ENCODE measurements at places on chromosomes 12 and 14.

DNA sequence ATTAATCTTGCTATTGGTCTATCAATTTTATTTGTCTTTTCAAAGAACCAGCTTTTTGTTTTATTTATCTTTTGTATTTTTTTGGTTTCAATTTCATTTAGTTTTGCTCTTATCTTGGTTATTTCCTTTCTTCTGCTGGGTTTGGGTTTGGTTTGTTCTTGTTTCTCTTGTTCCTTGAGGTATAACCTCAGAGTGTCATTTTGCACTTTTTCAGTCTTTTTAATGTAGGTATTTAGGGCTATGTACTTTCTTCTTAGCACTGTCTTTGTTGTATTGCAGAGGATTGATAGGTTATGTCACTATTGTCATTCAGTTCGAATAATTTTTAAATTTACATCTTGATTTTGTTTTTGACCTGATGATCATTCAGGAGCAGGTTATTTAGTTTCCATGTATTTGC, 92.7 kb upstream of the DCD start:
- DNase-seq: no peak

- DNase-seq: no peak
Measured at GRCh38 chr14:50303744-50304471, 8.1 kb downstream of the L2HGDH start.

DNA sequence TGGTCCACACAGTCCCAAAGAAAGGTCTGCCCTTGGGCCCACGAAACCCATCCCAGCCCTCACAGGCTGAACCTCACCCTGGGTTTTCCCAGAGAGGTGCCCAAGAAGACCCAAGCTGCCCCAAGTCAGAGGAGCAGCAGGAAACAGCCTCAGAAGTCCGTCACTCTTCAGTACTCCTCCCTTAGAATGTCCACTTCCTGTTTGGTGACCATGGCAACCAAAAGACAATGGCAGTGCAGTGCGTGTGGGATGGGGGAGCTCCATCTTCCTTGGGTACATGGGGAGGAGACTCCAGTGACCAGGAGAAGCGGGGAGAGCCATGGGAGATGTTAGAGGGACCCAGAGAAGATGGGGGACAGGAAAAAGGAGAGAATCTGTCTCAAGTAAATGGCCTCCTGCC, 11.3 kb downstream of the SELPLG start:
- no peak for DNase-seq

DNA sequence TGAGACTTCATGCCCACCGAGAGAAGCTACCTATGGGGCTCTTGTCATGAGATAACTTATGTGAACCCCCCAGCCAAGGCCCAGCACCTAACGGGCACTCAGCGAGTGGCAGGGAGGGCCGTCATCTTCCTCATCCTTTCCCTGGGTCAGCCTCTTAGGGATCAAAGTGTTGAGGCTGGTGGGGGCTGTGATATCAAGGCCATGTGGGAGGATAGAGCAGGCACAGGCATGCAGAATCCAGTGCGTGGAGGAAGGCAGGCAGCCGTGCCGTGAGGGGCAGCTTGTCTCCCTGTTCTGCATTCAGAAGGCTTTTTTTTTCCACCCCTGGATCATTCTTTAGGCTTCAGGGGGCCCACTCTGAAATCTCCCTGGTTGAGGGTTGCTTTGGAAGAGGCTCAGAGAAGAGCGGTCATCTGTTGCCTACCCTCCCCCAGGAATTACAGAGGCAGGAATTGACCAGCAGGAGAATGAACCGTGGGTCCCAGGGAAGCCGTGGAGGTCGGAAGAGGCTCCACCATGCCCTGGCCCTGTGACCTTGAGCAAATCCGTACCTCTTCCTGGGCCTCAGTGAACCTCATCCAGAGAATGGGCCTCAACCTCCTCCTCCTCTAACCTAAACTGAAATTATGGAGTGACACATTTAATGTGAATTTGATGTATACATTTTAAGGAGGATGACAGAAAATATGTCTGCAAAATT, 62.8 kb downstream of the BEGAIN start:
- DNase-seq: no peak

GRCh38 chr12:93676408-93677194, 574 bp upstream of the CRADD start:
- DNase-seq: no peak

DNA sequence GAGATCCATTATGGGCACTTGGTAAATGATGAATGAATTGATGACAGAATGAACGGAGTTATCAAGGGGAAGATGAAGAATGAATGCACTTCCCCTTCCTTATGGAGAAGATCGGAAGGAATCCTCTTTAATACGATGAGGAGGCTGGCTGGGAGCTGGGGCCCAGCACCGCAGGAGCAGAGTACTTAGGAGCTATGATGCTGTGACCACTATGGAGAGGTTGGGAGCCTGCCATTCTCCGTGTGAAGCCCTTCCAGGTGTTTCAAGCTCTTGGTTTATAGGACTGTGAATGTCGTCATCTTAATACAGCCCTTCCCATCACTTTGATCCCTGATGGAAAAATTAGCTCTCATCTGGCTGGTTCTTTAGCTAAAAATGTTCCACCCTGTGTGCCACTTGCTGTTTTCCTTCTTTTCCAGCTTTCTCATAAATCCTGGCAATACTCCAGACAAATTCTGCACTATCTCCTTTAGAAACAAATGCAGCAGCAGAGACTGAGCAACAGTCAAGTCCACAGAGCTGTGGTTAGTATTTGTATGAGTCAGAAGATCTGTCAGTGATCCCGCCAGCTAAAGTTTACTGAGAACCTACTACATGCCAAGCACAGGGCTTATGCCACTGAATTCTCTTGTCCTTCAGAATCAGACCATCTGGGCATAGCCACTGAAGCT, 263.1 kb upstream of the CRY1 start:
- no peak for DNase-seq

GRCh38 chr12:90870971-90871725, 83.8 kb downstream of the CCER1 start:
- no peak for DNase-seq

DNA sequence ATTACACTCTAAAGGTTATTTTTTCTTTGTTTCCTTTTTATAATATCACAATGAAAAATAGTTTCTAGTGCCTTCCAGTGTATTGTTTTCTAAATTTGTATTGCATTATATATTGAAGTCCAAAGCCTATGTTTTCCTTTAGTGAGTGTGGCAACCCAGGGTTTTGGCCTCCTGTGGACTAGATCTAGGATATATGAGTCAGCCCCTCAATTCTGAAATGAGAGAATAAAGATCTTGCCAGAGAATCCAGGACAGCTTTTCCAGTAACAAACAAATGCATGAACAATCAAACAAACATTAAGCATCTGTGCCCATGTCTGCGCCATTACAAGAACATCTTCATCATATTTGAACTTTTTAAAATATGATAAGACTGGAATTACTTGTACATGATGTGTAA, 70.7 kb upstream of the SSTR1 start:
- no peak for DNase-seq

DNA sequence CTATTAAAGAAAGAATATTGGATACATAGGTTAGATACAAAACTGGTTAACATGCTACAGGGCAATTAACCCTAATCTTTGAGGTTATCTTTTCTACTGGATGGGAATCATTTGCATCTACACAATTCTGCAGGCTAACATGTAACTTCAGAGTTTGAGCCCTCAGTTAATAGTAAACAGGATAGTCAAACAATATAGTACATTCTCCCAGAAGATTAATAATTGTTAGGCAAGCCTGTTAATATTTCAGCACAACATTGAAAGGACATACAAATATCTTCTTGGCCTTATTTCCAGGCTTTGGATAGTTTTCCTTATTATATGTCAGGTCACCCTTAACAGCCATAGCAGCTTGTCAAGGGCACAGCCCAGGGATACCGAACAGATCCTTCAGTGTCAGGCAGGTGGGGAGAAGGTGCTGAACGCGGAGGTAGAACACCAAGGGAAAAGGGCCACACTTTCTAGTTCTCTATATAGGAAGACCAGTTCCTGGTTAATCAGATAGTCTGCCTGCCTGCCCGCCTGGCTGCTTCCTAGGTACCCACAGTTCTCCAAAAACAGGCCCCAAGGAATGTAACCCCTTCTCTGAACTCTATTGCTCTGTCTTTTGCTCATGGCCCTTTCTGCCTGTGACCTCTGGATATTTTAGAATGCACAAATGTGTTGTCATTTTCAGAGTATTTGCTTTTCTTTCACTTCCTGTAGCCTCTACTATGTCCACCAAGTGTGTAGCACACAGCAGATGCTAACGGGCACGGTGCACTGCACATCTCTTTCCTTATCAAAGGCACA, 256.0 kb downstream of the PCNX1 start:
- DNase-seq: no peak

GRCh38 chr12:121626853-121627640, 717 bp downstream of the ORAI1 start:
- peak; percentile 76 for DNase-seq

GRCh38 chr12:52600941-52601481, at the start of gene KRT72:
Gene KRT72 (minus strand): TSS chr12:52601463. CDS start chr12:52601452, 11 bp downstream.
- no peak for DNase-seq

- no peak for DNase-seq
Measured at GRCh38 chr12:102234599-102234998, 37.0 kb upstream of the PMCH start.

DNA sequence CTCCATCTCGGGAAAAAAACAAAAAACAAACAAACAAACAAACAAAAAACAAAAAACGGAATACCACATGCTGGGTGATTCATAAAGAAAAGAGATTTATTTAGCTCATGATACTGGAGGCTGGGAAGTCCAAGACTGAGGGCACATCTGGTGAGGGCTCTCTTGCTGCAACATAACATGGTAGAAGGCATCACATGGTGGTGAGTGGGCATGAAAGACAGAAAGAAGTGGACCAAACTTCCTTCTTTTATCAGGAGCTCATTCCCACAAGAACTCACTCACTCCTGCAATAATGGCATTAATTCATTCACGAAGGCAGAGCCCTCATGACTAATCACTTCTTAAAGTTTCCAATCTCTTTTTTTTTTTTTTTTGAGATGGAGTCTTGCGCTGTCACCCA, 8.0 kb upstream of the LGMN start:
- no peak for DNase-seq

DNA sequence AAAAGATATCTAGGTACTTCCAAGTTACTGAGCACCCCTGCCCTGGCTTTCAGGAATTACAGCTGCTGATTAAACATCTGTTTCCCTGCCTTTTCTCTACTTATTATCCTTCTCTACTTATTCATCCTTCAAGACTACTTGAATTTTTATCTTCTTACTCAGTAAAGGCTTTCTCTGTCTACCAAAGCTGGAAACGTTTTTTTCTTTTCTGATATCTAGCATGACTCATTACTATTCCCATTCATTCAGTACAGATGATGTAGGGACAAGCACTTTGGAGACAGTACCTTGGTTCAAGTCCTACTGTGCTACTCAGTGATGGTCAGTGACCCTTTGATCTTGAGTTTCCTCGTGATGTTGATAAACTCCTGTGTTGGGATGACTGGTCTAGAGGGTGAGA, 848.7 kb downstream of the NRXN3 start:
- no peak for DNase-seq

- DNase-seq: peak; percentile 78
Measured at GRCh38 chr14:95290871-95291431, 28.8 kb downstream of the CLMN start.

DNA sequence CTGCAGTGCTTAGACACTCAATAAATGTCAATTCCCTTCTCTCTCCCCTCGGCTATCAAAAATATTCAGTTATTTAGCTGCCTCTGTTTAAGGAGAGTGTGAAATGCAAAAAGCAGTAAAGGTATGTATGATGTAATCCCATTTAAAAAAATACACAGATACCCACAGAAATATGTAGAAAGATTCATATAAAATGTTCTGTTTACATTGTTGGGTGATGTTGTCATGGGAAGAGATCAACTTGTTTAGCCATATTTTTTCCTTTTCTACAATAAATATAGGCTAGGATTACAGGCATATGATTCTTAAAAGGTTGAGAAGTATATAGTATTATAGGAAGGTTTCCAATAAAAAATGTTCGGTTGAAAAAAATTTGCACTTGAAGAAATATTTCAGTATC, 7.8 kb downstream of the PPP2R3C start:
- no peak for DNase-seq

- no peak for DNase-seq
Measured at GRCh38 chr12:16675438-16675837, 69.5 kb upstream of the LMO3 start.

- no peak for DNase-seq
Measured at GRCh38 chr12:41467591-41468325, 279.6 kb downstream of the PDZRN4 start.

GRCh38 chr12:48592591-48593086, 22.8 kb upstream of the LALBA start:
- no peak for DNase-seq

- DNase-seq: no peak
Measured at GRCh38 chr14:55317542-55318306, 46.5 kb downstream of the FBXO34 start.

DNA sequence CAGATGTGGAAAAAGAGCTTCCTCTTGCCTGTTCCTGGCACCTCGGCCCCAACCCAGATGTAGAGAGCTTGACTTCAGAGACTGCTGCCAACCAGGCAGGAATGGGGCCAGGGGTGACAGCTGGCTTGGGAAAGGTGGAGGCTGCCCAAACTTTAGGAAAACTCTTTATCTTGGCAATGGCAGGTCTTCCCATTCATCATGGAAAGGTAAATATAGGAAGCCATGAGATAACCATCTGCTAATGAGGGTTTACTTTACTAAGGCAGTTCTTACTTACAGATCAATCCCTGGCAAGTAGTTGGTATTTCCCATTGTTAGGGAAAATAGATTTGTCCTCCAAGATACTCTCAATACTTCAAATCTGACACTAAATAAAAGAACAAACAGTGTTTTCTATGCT, 143.1 kb upstream of the NUDT4 start:
- no peak for DNase-seq

DNA sequence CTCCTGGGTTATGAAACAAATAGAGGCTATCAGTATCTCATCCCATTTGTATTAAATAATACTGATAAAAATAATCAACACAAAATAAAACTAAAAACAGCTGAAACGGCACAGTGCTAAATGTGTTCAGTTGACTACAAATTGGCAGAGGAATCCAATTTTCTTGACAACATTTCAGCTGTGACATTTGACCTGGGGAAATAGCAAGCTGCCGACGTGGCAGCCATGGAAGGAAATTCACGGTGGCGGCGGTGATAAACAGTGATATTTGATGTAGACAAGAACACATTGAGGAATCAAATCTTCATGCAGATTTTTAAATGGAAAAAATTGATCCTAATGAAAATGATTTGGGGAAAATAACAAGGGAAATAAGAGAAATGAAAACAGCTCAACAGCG, 159.1 kb upstream of the RTL1 start:
- peak; percentile 1 for DNase-seq

- no peak for DNase-seq
Measured at GRCh38 chr12:120012067-120012621, 23.1 kb downstream of the BICDL1 start.

GRCh38 chr14:53871951-53872350, 84.7 kb downstream of the BMP4 start:
- DNase-seq: no peak
